ENCODE measurements at places on chromosomes 6 and 20.
A peak's percentile ranks its signal among the peaks of the same experiment; 100 is the strongest.

DNA sequence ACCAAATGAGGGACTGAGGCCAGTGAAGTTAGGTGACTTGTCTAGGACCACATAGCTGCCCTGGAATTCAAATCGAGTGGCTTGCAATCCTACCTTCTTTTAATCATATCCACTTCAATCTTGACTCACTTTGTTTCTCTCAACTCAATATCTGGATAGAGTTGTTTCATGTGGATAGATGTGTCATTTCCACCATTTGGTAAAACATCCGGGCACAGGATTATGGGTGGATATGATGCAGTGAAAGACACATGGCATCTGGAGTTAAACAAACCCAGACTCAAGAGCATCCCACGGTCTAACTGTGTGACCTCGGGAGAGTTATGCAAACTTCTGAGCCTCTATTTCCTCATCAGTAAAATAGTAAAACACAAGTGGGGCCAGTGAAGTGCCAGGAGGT is 103.6 kb upstream of the CNKSR3 start:
- no peak for DNase-seq

GRCh38 chr6:131877999-131878789 is 70.4 kb downstream of the ENPP1 start:
- no peak for DNase-seq

GRCh38 chr6:118627724-118628123 is 23.7 kb downstream of the CEP85L start:
- DNase-seq: no peak

DNA sequence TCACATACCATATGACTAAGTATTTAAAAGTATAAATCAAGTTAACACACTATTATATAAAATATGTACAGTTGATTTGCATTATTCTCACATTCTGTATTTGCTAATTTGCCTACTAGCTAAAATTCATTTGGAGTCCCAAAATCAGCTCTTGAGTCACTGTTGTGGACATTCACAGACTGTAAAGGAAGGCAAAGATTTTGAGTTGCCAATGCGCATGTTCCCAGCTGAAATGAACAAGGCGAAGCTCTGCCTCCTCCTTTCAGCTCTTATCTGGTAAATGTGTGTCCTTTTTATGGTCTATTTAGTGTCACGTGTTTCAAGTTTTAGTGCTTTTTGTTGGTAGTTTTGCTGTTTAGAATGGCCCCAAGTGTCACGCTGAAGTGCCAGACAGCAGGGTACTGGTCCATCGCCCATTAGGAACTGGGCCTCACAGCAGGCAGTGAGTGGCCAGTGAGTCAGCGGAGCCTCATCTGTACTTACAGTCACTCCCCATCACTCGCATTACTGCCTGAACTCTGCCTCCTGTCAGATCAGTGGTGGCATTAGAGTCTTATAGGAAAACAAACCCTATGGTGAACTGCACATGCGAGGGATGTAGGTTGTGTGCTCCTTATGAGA is 87.2 kb upstream of the ADTRP start:
- no peak for DNase-seq

DNA sequence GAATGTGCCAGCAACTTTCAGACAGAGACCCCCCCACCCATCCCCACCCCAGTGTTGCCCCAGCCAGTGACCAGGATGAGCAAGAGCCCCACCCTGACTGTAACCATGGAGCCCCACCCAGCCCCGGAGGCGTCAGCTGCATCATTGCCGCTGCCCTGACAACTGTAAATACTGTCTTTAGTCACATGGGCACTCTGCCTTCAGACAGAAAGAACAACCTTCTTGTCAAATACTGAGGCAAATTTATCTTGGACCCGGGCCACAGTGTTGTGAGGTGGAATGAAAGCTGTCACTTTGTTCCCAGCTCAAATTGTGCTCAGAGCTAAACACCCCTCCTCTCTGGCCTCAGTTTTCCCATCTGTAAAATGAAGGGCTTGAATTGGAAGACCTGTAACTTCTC is 23.7 kb downstream of the MOCS3 start:
- no peak for DNase-seq

- DNase-seq: no peak
Observed at GRCh38 chr6:25017932-25018567, 82.3 kb upstream of the RIPOR2 start.

DNA sequence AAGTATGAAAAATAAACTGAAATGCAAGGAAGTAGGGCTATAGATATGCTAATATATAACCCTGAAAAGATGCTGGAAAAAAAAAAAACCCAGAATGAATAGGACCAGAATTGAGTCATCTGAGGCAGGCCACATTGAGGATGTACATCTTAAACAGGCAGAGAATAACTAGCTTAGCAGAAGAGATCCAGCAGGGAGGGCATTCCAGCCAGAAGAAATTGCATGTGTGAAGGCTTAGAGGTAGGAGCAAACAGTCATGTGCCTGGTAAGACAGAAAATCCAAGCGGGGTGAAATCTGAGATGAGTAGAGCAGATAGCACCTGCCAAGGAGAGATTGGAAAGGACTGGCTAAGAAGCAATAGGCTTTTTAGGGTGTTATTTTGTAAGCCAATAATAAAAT is 2.6 kb downstream of the COL19A1 start:
- DNase-seq: no peak

DNA sequence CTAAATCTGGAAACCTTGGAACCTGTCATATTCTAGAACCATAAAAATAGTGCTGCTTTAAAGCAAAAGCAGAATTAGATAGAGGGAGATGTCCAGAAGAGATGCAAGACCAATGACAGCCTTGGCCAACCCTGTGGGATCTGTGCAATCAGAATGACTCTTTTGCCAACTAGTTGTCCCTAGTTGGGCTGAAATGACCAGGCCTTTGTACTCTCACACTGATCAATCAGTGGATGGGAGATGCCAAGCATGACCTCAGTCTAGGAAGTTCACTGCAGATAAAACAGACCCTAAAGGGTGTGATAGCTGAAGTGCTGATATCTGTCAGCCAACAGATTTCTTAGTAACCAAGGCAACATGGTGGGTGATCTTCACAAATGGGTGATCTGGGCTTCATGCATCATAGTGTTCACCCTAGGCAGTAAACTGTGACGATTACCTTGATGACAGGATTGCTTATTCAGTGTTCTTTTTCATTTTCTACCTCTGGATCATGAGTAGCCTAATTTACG is 52.1 kb downstream of the BCKDHB start:
- DNase-seq: no peak

DNA sequence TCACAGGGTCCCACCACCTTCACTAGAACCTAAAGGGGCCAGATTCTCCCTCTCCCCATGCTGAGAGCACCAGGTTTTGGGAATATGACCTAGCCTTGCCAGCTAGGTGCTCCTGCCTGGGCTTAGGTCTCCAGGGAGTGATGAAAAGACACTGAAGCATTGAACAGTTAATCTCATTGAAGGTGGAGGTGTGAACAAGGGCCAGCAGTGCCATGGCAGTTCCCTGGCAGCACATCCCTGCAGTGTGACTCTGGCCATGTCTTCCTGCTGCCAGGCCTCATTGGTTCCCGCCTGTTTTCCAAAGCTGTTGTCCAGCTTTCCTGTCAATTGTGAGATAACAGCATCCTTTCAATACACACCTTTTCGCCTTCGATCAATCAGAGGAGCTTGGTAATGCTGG is 10.9 kb downstream of the PPIL6 start:
- no peak for DNase-seq

DNA sequence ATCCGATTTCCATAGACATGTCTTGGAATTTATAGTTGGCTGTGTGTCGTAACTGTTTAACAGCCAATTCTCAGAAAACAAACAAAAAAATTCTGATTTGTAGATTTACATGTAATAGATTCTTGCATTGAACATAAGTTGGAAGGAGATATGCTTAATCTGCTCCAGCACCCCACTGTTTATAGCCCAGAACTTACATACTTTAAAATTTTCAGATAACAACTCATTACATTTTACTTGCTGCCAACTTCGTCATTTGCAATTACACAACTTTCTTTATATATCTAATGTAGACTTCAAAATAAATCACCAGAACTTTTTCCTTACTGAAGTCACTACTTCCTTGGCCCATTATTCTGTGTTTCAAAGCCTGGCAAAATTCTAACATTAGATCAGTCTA is 472.3 kb upstream of the EYS start:
- DNase-seq: no peak

GRCh38 chr6:129189266-129189665 is 306.3 kb downstream of the LAMA2 start:
- DNase-seq: no peak

DNA sequence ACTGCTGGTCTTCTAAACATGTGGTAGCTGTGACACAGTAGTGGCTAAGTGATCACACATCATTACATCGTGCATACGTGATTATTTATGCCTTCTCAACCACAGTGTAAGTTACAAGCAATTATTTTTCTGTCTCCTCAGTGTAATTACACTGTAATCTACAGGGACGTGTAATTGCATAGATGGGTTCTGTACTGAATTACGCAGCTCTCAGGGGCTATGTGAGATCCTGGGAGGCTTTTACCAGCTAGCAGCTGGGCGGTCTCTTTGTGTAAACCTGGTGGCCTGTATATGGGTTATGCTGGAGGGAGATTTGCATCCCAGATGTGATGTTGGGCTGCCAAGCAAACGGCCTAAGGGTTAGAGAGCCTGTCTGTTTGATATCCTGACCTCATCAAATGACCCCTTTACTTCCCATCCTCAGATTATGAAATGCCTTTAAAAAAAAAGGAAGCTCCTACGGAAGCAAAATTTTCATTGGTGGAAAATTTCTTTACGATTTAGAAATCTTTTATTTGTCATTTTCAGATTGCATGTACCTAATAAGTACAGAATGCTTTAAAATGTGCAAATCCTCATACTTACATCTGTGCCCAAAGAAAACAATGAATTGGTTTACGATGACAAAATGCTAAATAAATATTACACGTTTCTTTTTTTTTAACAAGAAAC is 402.8 kb upstream of the JAG1 start:
- no peak for DNase-seq

GRCh38 chr6:70166088-70166958 is 136.6 kb downstream of the COL9A1 start:
- DNase-seq: peak; percentile 52

DNA sequence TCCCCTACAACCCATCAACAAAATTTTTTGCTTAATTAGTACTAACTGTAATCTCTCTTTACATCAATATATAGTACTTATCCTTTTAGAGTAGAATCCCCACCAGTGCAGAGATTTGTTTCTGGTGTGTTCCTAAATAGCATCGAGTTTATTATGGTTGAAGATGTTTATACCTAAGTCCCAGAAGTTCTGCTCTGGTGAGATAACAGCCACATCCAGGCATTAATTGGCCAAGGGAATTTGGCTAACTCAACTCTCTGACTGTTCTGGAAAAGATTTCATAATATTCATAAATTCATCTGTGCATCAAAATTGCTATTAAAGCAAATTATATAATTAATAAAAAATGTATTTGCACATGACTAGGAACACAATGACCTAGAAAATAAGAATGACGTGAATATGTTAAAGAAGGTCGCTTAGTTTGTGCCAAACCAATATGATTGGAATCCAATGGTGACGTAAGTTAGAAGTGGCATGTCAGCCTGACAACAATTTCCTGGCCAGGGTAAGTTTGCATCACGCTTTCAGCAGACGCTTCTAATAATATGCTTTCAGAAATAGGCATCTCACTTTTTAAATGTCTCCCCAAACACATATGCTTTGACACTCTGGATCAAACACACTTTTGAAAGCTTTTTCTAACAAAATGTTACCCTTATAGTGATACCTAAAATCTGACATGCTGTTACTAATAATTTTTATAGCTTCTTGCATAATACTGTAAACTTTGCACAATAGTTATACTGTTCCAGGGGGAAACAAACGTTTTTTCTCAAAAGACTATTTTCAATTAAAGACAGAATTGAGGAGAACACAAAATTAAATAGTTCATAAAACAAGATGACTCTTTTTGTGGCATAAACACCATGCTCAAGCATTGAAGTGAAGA is 236.7 kb downstream of the TENT5A start:
- DNase-seq: no peak

DNA sequence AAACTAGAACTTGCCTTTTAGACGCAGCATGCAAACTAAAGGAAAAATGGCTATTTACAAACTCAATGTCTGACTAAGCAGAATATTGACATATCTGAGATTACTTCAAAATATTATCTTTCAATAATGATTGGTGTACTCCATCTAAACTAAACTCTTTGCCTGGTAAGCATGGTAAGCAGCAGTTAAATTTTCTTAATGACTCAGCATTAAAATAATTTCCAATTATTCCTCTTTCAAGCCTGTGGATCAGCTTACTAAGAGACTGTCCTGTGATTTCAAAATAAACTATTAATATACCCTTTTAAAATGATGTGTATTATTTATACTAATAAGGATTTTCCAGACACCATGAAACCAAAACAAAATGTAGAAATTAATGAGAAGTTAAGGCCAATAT is 226.8 kb upstream of the THEMIS start:
- no peak for DNase-seq

DNA sequence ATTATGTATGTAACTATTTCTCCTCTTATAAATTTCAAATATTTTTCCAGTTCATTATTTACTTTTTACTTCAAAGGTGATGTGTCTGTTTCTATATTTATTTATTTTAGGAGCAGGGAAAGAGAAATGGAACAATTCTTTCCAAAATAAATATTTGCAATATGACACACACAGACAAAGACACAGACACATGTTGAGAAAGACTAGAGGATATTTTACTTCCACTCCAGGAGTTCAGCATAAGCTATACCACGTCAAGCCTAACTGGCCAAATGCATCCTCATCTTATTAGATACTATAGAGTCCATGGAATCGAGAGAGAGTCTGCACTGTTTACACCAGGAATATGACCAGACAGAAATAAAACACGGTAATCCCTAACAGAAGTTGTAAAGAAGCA is 13.3 kb downstream of the RALGAPA2 start:
- DNase-seq: no peak

DNA sequence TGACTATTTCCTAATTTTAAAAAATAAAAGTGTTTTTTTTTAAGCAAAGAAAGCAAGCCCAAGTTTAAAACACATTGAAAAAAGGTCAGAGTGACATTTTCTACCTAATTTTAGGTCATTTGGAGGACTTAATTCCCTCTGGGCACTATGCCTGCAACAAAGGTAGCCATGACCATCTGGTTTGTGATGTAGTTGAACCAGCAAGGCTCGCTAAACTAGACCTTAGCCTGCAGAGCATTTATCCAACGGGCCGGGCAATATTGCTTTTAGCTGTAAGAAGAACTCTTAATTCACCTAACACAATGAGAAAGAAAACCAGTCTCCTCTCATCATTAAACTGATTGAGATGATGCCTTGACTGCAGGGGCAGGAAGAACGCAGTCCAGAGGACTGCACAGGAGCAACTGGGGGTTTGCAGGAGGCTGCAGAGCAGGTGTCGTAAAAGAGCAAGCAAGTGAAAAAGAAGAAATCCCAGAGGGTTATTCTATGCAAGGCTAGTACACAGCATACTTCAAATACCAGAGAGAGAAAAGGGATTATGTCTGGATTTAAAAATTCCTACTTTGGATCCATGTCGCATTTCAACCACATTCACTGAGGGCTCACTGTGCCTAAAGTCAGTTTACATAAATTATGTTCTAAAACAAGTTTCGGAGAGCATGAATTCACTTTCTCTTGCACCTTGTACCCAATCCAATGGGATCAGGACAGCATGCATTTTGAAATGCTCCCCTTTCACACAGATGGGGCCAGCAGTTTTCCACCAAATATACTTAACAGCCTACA is 12.8 kb downstream of the TRAF3IP2 start:
- DNase-seq: no peak
